ENCODE measurements at places on chromosomes 2 and 18.

- DNase-seq = no peak
These were observed 80.1 kb upstream of the EPB41L5 start for GRCh38 chr2:119932809-119933208.

- no peak for DNase-seq
These were observed 133.1 kb upstream of the CCDC195 start for GRCh38 chr2:224849264-224849663.

- DNase-seq = no peak
These were observed 482.5 kb downstream of the BCL11A start for GRCh38 chr2:60070736-60071489.

- DNase-seq = no peak
These were observed 45.6 kb upstream of the BZW1 start for GRCh38 chr2:200765995-200766660.

- no peak for DNase-seq
These were observed 14.8 kb upstream of the SLC66A3 start for GRCh38 chr2:11140492-11140891.

DNA sequence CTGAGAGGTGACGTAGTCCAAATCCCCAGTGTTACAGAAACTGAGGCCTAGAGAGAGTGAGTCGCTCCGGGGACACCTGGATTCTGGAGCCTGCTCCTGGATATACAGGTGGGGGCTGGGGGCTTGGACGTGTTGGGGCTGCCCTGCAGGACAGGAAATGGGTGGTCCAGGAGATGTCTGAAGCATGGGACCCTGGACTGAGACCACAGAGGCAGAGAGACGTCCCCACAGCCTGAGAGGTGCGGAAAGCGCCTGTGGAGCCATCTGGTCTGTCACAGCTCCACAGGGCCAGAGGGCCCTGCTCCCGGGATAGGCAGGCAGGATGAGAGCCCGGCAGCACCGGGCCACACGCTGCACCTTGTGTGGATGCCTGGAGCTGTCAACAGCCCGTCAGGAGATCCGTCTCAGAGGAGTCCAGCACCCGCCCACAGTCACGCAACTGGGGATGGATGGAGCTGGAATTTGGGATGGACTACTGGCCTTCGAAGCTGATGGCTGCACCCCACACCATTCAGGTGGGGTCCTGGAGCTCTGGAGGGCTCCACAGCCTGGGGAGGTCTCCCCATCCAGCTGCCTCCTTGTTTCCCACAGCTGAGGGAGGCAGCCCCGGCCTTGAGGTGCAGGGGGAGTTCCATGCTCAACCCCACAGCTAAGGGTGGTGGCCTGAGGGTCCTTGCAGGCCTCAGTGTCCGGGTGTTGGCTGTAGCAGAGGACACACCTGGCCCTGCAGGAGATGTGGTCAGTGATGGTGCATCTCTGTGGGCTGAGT is 303.0 kb downstream of the NDUFA10 start:
- no peak for DNase-seq

GRCh38 chr2:71746946-71747501 is 293.7 kb downstream of the DYSF start:
- no peak for DNase-seq

DNA sequence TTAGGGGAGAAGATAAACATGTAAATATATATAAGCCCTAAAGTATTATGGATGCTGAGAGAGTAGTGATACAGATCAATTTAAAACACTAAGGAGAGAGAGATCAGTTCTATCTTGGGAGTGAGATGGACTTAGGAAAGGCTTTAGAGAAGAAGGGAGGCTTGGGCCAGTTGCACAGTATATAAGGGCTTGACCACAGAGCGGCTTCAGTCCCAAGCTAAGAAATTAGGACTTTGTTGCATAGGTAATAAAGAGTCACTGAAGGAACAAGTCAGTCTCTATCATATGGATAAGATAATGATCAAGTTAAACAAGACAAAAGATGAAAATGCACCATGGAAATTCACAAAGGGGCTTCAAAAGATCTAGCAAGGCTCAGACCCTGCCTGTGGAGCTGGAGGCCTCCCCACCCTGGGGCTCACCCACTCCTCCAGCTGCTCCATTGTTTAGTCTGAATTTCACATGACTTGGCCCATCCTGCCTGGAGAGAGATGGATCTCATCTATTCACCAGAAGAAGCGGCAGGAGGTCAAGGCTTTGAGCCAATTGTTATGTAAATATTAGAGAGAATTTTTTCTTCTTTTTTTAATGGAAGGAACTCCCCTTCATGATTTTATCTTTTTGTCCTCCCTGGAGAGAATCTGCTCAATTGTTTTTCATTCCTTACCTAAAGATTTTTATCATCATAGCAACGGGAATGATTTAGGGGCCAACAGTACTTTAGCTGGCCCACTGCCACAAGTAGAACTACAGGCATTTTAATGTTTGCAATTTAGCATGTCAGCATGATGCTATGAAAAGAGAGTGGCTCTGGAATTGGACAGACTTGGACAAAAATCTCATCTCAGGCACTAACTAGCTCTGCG is 44.0 kb downstream of the GYPC start:
- DNase-seq = no peak

GRCh38 chr2:159140070-159140769 is 146.3 kb downstream of the WDSUB1 start:
- no peak for DNase-seq

DNA sequence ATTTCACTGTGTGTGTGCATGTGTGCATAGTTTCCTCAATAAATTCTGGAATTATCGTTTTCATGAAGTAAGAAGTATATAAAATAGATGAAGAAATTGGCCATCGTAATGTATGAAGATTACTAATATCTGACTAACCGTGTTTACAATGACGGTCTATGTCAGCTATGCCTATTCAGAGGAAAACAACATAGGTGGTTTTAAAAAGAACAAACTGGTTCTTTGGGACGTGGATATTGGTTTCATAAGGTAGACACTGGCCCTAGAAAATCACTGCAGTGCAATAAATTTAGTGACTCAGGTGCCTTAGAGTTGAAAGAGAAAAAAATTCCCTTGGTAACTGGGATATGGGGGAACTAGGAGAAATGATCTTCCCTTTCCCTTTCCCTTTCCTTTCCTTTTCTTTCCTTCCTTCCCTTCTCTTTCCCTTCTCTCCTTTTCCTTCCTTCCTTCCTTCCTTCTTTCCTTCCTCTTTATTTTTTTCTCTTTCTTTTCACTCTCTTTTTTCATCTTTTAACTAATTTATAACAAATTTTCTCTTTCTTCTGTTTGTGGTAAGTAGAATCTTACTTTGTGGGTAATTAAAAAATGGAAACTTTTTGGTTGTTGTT is 36.4 kb downstream of the MAP2 start:
- no peak for DNase-seq

Measured in AG09319 (cell line).